ENCODE measurements at places on chromosomes 1 and 21.

DNA sequence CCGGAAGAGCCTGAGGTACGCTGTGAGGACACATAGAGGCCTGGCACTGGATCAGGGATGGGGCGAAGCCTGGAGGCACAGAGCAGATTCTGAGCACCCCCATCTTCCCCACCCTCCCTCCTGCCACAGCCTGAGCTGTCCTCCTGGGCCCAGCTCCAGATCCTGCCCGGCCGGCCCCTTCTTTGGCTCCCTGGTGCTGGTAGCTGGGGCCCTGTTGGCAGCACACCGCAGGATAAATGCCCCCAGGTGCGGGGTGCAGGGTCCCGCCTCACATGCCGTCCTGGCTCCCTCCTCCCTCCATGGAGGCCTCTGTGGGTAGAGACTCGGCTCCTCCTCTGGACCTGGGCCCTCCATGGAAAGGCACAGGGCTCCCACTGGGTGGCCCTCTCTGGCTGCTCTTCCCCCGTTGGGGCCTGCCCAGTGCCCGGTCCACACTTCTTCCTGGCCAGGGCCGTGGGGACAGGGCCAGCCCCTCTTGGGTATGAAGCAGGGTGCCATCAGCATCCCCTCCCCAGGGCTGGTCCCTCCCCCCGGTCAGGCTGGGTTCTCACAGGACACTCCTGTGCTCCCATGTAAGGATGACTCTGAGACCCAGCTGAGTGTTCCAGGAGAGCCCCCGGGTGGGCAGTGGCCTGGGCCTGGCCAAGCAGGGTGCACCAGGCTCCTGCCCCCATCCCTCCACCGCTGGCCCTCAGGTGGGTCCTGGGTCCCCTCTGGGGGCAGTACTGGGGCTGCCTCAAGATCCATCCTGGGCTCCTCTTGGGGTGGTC is 1.1 kb upstream of the OBSCN start:
- DNase-seq = no peak

GRCh38 chr1:160742428-160743127 is 3.5 kb downstream of the SLAMF7 start:
- no peak for DNase-seq

GRCh38 chr1:149977345-149977744 is 33.2 kb downstream of the OTUD7B start:
- no peak for DNase-seq

DNA sequence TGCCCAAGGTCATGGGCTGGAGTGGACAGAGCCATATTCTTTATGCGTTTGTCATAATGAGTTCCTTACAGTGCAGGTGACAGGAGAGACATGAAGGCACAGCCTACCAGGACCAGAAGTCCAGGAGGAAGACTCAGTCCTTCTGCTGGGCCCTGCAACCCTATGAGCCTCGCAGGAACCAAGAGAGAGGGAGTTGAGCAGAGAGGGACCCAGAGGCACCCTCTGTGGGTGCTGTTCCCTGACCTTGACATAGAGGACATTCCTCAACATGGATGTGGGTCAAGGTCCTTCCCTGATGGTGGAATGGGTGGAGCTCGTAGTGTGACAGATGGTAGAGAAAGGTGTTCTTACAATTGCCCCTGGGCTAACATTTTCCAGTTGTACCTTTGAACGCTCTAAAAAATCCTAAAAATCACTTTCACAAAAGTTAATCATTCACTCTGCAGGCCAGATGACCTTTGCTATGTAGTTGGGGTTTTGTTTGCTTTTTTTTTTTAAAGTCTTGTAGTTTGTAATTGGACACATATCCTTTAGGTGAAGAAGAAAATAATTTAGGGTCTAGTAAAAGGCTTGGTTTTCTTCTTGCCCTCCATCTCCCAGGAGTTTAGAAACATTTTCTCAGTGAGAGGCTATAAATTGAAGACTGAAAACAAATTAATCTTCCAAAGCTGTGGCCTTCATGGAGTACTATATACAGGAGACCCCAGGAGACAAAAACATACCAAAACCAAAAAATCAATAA is 41.9 kb downstream of the MAB21L3 start:
- no peak for DNase-seq

- no peak for DNase-seq
Observed at GRCh38 chr1:29382851-29383745, 146.8 kb downstream of the PTPRU start.

DNA sequence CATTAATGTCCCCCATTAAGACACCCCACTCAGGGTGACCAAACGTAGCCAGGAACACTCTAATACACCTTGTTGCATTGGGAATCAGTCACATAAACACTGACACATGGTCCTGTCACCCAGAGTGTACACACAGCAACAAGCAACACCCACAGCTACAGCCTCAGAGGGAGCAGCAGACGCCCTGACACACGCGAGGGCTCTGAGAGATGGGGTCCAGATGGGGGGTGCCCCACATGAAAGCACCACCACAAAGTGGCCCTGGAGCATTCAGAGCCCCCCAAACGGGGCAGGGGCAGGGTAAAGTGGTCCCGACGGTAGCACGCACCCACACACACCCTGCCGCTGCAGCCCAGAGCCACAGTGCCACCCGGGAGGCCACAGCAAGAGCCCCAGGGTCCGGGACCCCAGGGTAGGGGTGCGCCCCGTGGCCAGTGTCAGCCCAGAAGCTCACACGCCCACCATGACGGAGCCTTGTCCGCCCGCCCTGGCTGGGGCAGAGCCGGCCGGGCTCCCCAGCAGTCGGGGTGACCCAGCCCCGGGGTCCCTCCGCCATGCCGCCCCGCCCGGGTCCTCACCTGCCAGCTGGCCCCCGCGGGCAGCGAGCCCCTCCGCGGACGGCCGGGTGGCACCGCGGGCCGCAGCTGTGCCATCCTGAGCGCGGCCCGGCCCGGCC is 47.3 kb downstream of the RAP1GAP start:
- DNase-seq = no peak

DNA sequence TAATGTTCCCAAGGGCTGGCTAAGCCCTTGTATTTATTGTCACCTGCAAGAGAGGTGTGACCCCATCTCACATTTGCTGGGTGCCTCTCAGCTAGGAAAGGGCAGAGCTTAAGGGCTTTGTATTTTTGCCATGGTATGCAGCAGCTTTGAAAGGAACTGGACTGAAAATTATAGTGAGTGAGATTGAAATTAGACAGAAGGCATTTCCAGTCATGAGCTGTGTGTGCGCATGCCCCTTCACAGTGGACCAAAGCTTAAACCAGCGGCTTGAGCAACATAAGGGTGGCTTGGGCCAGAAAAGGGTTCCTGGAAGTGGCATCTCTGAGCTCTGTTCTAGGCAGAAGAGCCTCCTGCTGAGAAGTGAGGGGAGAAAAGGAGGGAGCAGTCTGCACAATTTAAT is 19.8 kb downstream of the MYOG start:
- no peak for DNase-seq

DNA sequence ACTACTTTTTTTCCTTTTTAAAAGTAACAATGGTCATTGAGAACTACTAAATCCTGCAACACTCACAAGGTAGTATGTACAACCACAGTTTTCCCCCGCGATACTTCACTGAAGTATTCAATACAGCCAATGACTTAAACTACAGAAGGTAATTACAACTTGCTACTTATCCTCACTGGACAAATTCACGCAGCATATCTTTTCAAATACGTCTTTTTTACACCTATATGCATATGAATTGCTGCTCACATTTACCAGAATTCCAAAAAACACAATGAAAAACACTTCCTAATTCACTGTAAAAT is 12.4 kb downstream of the NRIP1 start:
- DNase-seq = no peak

- DNase-seq = no peak
Observed at GRCh38 chr21:40623528-40623927, 223.4 kb downstream of the DSCAM start.

DNA sequence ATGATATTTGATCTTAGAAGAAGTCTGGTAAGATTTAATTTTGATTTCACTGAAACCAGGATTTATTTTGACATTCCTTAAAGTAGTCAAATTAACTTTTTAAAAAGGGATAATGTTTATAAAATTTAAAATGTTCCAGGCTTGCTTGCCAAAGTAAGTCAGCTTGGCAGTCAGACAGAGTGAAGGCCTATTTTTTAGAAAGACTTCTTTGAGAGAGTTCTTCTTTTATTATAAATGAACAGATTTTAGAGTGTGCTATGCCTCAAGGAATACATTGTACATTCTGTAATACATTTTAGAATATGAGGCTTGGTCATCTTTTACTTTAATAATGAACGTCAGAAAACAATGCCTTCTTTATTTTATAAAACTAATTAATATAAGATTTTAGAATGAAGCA is 138.7 kb downstream of the DISP1 start:
- no peak for DNase-seq

GRCh38 chr1:89190017-89190416 is 8.7 kb downstream of the GBP4 start:
- no peak for DNase-seq

GRCh38 chr1:31592132-31592531 is 15.8 kb downstream of the TINAGL1 start:
- DNase-seq = no peak

GRCh38 chr1:99279525-99279924 is 15.2 kb downstream of the PLPPR4 start:
- no peak for DNase-seq

DNA sequence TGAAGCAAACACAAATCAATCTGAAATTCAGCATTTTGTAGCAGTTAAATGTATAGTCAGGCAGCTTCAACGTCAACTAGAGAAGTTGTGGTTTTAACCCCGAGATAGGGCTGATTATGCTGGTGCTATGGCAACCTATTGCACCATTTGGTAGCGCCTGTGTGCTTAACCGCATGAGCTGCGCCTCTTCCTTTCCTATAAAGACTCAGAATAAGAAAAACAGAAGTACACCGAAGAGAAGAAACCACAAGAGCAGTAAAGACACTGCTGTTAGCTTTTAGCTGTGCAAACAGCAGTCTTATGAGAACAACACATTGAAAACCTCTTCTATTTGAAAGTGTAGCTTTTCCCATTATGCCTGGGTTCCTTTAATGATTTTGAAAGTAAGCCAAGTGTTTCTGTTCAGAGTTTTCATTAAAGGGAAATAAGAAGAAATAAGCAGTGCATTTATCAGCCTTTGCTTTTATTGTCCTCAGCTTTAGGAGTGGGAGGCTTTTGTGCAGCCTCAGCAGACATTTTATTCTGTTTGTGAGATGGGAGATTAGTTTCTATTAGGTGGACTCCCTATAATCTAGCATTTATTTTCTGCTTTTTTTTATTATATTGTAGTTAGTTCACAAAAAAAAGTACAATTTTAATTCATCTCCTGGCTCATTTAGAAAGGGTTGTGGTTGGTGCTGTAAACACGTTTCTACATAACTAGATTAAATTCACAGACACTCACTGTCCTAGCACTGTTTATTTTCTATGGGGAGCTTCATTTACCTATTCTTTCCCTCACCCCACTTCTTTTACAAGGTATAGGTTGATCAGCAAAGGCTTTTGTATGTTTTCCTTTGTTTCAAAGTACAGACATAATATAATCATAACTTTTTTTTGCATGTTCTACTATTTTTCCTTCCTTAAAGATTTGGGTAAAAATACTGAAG is 43.3 kb downstream of the PTPRC start:
- peak; percentile 80 for DNase-seq

DNA sequence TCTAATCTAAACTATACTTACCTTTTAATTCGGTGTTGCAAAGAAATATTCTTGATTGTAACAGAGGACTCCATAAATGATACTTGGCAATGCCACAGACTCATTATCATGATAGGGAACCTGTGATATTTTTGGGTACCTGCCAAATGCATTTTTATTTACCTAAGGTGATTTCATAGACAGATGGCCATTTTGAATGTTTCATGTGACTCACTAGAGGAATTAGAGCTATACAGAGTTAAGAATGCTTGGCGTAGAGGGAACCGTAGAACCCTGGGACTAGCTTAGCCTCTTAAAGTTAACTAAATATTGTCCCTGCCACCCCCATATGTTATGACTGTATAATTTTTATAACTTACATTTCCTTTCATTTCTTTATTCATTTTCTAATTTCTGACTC is 136.1 kb downstream of the DISP1 start:
- no peak for DNase-seq

DNA sequence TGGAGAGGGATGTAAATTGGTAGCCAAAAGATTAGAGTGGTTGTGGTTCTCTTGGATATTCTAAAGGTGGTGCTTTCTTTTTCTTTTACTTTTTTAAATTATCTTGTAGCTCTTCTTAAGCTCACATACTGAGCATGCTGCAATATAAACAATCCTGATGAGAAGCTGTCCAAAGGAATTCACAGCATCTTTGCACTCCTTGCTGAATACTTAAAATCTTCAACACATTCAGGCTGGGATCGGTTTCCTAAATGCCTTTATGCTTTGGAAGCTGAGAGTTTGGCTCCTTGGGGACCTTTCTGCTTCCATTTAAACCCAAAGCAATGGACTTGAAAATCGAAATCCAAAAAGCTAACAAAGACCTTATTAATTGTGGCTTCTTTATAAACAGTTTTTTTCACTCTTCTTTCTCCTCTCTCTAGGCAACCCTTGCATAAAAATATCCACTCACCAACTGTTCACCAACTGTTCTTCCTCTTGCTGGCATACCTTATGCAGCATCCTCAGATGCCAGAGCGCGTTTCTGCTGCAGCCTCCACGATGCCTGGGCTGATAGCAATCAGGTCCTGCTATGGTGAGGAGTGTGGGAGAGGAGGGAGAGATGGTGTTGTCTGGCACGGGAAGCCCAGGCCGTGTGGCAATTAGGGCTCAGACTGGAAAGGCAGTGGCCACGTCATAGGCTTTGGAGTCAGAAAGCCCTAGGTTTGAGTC is 535.8 kb upstream of the DAB1 start:
- no peak for DNase-seq

- no peak for DNase-seq
Observed at GRCh38 chr1:7319196-7319595, 451.9 kb upstream of the VAMP3 start.

- DNase-seq = no peak
Observed at GRCh38 chr1:199954699-199955098, 72.8 kb upstream of the NR5A2 start.

DNA sequence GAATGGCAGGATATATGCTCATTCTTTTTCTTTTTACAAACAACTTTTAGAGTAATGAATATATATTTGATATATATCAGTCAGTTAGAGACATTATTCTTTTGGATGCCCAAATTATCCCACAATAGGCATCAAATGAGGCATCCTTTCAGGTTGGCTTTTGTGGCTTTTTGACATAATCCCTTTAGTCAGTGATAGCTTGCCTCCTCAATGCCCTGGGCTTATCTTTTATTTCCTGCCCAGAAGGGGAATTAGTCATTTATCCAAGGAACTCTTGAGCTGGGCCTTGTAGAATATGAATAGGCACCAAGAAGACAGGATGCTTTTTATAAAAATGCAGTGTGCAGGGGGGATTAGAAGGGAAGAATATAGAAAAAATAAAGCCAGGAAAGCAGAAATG is 22.2 kb downstream of the EPHX4 start:
- DNase-seq = no peak

DNA sequence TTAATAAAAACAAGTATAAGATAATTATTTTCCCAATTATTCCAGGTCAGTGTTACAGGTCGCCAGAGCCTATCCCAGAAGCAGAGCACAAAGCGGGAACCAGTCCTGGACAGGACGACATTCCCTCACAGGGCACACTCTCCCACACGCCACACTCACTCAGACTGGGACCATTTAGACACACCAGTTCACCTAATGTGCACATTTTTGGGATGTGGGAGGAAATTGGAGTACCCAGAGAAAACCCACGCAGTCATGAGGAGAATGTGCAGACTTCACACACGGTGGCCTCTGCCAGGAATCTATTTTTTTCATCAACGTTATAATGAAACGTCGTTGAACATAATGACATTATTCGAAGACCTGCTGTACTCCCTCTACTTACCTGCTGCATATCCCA is 20.5 kb upstream of the NRDC start:
- DNase-seq = no peak

GRCh38 chr1:22556391-22557104 is 6.7 kb upstream of the EPHA8 start:
- DNase-seq = no peak

GRCh38 chr1:213457733-213458132 is 406.7 kb downstream of the RPS6KC1 start:
- DNase-seq = no peak

Measured in stimulated activated CD4-positive, alpha-beta T cell treated with anti-CD3 and anti-CD28 coated beads, Interleukin-15, amount 100 ng/mL, for 24 hours (primary cell).